Putamen (tissue), 1 donor: ENCODE measurements at places on chromosomes 5 and 9.

DNA sequence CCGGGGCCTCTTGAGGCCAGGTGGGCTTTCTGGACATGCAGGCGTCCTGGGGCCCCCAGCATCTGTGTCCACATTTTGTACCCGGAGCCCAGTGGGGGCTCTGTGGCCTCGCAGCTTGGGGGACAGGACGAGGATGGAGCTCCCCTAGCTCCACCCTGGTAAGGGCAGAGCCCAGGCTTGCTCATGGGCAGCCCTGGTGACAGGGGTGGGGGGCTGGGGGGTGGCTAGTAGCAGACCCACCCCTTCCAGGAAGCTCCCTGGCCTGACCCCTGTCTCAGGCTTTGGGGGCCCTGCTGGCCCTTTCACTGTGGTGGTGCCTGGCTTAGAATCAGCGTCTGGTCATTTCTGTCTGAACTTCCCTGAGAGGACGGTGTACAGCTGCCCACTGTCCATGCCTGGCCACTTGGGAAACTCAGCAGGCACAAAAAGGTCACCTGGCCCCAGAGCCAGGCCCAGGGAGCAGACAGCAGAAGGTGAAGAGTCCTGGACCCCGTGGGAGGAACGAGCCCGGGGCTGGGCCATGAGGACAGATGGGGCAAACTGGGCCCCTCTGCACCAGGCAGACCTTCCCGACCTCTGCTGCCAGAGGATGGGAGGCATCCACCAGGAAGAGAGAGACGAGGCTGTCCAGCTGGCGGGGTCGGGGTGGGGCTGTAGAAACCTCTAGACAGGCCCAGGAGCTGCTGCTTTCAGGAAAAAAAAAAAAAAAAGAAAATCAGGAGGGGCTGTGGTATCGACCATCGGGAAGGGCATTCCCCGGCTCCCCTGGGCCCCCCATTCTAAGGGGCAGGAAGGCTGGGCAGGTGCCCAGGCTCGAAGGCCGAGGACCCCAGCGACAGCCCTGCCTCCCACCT is 52.8 kb downstream of the EXD3 start:
- no peak for DNase-seq

DNA sequence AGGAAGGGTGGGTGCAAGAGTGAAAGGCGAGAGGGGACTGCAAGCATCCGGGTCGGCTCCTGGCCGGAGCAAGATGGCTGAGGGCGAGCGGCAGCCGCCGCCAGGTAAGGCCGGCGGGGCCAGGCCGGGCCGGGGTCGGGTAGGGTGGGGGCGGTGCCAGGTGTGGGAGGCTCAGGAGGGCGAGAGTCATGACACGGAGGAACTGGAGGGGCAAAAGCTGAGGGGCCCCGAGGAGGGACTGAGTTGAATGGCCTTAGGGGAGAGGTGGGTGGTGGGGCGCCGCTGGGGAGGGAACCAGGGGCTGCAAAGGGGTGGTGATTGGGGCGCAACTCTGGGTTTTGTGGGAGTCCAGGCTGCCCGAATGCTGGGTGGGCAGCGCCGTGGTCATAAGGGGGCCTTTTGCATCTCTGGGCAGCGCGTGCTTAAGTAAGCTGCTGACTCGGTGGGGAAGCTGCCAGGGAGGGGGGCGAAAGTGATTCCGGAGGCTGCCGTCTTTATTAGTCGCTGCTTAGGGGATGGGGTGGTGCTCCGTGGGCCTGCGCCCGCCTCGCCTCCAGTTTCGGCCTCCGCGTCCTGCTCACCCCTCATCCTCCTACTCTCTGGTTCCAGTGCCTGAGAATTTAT is 425 bp downstream of the PTPA start:
- no peak for DNase-seq

DNA sequence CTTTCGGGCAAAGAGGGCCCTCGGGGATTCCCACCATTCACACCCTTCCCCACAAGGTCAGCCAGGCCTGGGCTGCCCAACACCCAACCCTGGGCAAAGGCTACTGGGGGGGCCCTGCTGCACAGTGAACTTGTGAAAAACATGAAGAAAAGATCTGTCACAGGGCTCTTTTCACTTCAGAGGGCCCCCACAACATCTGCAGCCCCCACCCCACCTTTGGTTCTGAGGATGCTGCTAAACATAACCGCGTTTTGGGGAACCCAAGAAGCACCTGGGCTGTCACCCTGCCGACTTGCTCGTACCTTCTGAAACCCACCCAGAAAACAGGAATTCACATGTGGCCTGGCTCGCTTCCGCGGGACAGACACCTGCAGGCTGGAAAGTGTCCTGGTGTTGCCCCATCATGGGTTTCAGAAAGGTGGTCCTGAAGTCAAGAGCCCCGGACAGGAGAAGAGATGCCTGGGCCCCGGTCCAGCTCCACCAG is 29.3 kb downstream of the B4GALT1 start:
- DNase-seq = no peak

DNA sequence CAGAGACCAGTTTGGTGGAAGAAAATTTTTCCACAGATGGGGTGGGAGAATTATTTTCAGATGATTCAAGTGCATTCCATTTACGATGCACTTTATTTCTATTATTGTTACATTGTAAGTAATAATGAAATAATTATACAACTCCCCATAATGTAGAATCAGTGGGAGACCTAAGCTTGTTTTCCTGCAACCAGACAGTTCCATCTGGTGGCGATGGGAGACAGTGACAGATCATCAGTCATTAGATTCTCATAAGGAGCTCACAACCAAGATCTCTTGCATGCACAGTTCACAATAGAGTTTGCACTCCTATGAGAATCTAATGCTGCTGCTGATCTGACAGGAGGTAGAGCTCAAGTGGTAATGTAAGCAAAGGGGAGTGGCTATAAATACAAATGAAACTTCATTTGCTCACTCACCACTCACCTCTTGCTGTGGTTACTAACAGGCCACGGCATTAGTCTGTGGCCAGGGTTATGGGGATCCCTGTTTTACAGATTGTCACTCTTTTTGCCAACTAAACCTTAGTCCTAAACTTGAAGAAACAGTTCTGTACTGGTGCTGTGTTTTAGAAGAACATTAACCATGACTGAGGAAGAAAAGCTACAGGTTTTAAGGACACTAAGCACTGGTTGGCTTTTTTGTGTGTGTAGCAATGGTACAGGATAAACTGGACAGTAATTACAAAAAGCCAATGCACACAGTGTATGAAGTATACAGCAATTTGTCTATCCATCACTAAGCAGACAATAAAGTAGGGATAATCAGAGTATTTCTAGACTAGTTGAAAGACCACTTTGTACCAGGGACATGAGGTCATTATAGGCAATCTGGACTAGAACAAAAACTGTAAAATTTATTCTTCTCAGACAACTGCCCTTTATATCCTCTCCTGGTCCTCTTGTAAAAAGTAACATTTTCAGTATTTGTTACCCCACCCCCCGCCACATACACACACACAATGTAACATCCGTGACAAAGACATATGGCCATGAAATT is 9.9 kb downstream of the TMEM232 start:
- peak; percentile 39 for DNase-seq

DNA sequence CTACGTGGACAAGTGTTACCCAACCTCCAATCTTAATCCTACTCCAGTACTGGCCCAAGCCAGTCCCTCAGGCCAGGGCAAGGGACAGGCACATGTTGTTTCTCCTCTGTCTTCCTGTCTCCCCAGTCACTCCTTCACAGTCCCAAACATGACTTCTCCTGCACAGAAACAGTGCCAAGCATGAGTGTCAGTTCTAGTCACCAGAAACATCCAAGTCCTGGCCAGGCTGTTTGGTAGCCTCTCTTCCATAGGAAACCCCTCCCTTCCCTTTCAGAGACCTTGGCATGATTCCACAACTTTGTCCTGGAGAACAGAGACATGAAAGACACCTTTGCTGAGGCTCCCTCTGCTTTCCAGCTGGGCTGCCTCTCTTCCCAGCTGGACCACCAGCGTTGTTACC is 56.2 kb upstream of the SLC2A8 start:
- no peak for DNase-seq

- no peak for DNase-seq
These were observed 96.7 kb downstream of the NRG2 start for GRCh38 chr5:139946440-139946839.

DNA sequence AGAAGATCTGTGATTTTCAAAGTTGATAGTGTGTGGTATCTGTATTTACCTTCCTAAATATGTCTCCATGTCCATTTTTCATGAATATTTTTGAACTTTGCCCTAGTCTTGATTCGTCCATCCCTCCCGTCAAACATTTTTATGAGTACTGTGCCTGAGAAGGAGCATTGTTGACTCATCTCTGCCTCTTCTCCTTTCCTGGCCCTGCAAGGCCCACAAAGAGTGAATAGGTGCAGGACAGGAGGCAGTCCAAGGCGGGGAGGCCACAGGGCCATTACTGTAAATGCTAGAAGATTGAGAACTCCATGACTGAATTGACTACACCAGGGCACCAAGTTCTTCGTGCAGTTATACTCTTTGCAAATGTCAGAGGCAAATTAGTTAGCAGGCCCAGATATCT is 200.9 kb downstream of the ZSWIM6 start:
- no peak for DNase-seq

DNA sequence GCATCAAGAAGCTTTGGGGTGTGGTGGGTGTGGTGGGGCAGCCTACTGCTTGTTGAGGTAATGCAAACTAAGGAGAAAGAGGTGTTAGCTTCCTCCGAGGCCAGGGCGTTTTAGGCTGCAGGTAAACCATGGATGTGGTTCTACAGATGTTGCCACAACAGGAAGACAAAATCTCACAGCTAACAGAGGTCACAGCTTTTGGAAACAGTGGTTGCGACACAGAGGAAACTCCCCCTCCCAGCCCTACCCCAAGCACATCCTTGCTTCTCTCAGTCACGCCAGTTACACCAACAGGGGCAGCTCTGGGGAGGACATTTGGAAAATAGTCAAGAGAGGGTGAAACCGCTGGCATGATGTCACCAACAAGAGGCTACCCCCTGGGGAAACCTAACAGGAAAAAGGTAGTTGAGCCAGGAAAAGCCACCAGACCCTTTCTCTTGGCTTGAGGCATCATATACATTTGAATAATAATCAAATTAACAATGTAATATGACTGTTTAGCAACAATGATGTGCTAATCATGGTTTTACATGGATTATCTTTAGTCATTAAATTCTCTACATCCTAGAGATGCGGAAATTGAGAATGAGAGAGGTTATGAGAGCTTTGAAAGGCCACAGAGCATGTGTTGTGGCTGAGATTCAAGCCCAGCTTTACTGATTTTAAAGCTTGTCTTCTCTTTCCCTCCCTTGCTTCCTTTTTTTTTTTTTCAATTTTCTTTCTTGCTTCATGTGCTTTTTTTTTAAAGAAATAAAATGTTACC is 82.2 kb upstream of the IL12B start:
- no peak for DNase-seq

GRCh38 chr5:154972476-154973080 is 31.7 kb downstream of the MRPL22 start:
- DNase-seq = peak; percentile 22

DNA sequence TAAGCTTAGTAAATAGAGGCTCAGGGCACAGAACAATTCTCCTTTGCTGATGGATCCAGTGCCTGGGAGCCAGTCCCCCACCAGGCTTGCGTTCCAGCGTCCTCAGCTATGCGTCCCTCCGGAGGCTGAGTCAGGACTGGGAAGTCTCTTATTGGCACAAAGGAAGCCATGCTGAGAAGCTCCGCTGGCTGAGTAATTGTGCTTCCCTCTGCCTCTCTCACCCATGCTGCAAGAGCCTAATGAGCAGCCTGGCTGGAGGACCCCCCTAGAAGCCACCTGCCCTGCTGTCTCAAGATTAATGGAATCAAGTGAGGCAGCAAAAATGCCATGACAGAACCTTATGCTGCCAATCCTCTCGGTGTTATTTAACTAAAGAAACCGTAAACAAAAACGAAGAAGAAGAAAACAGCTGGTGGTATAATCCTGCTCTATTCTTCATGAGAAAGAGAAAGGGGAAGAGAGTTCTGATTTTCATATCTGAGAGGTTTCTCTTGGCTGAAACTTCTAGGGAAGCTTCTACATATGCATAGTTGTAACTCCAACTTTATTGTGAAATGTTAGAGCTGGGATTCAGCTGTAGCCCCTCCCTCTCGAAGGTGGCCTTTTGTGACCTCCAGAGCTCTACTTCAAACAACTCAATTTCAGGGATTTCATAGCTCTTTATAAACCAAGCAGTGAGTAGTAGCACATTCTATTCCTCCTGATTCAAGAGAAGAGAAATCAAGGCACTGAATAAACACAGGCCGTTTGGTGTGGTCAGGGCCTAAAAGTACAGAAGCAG is 185.4 kb upstream of the SEMA6A start:
- DNase-seq = no peak

GRCh38 chr5:139294374-139295165 is 1.0 kb downstream of the MATR3 start:
- peak; percentile 82 for DNase-seq

GRCh38 chr5:68838157-68838718 is 255.6 kb upstream of the SLC30A5 start:
- DNase-seq = no peak

GRCh38 chr9:93567271-93567959 is 9.0 kb upstream of the PHF2 start:
- DNase-seq = peak; percentile 46

DNA sequence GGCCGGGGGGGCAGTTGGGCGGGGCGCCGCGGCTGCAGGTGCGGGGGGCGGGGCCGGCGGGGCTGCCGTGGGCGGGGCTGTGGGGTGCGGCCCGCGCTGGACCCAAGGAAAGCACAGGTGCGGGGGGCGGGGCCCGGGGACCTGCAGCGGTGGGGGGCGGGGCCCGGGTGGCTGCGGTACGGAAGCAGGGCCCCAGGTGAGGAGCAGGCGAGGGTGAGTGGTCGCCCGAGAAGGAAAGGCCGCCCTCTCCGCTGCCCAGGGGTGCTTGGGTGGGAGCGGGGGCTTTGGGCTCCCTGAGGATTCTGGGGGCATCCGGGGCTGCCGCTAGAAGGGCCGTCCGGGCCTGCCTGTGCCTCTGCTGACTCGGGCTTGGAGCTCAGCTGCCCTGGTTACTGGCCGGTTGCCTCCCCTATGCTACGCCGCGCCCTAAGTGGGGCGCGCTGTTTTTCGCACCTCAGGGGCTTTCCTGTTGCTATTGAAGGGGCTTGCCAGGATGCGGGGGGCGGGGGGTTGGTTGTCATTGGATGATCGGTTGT is 767 bp downstream of the RALGPS1 start:
- no peak for DNase-seq

DNA sequence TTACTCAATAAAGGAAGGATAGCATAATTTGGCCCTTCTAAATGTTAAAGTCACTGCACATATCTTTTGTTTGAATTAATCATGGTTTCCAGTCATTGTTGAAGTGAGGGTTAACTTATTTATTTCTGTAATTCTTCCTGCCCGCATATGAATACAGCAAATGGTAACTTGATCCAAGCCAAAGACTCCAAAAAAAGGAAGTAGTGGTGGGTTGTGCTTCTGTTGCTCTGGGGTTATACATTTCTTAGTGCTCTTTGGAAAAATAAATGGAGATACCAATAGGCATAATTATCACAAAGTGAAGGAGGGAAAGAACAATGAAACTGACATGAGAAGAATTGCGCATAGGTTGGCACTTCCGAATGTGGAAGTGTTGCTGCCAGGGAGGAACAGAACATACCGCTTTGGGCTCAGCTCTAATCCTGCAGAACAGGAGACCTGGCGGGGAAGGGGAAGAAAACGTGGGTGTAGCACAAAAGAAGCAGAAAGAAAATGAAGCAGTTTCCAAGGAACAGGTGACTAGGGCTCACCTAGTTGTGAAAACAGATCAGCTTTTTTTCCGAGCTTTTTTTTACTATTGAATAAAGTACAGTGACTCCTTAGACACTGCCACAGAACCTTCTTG is 69.7 kb upstream of the TAF11L2 start:
- DNase-seq = peak; percentile 28

GRCh38 chr5:169286572-169287300 is 14.2 kb downstream of the SLIT3 start:
- DNase-seq = peak; percentile 67
